Fibroblast of the aortic adventitia (primary cell): ENCODE measurements at places on chromosomes 13 and 19. TPM values are rescaled to one million over a fixed set of nuclear protein-coding genes. Genes with fewer than 3 reads are reported as not detected.

Gene ZNF493
- total RNA-seq = 10.8 and 19.1 TPM in 2 replicates

Gene CCDC194
- total RNA-seq = not detected in 2 replicates

Gene VN1R2
- total RNA-seq = not detected in 2 replicates

Gene BLOC1S3
- total RNA-seq = 7.7 and 16.1 TPM in 2 replicates

Gene ZNF556
- total RNA-seq = 0.08 TPM in 1 of 2 replicates, not detected in the other

Gene KLF1
- not detected in 2 replicates for total RNA-seq

Gene MZT1
- 6.0 and 23.4 TPM in 2 replicates for total RNA-seq

Gene ACP7
- total RNA-seq = 0.45 TPM in 1 of 2 replicates, not detected in the other

Gene NALCN
- 1.1 and 3.1 TPM in 2 replicates for total RNA-seq

Gene KRTDAP
- total RNA-seq = not detected in 2 replicates

Gene INAFM1
- 1.6 and 2.3 TPM in 2 replicates for total RNA-seq

Gene AMER2
- total RNA-seq = not detected in 2 replicates

Gene CPAMD8
- total RNA-seq = 0.18 and 2.5 TPM in 2 replicates

Gene LGI4
- 0.09 and 3.7 TPM in 2 replicates for total RNA-seq

Gene KLK10
- total RNA-seq = 0.27 TPM in 1 of 2 replicates, not detected in the other

Gene SIGLEC8
- total RNA-seq = not detected in 2 replicates

Gene SULT2A1
- total RNA-seq = not detected in 2 replicates

Gene COL4A2
- total RNA-seq = 53.3 and 151 TPM in 2 replicates

Gene OR7G2
- not detected in 2 replicates for total RNA-seq

Gene TMC4
- 0.27 and 0.82 TPM in 2 replicates for total RNA-seq

Gene FGF14
- 1.4 TPM in 1 of 2 replicates, not detected in the other for total RNA-seq

Gene APBA3
- 15.5 and 39.5 TPM in 2 replicates for total RNA-seq

Gene VSIG10L
- total RNA-seq = 0.27 TPM in 1 of 2 replicates, not detected in the other

Gene CFAP97D2
- not detected in 2 replicates for total RNA-seq

Gene CYP2F1
- not detected in 2 replicates for total RNA-seq

Gene GADD45GIP1
- 23.0 and 38.8 TPM in 2 replicates for total RNA-seq

Gene TEAD2
- total RNA-seq = 19.2 and 22.3 TPM in 2 replicates

Gene NOVA2
- under 0.01 and 0.27 TPM in 2 replicates for total RNA-seq
